ENCODE measurements at places on chromosomes 6 and 20. TPM values are rescaled to one million over a fixed set of nuclear protein-coding genes. Genes with fewer than 3 reads are reported as not detected.

- no peak for DNase-seq
These were observed 43.8 kb upstream of the RPS6KA2 start for GRCh38 chr6:166670894-166671293.

PSMB9 gene
- 38.4 TPM for polyA plus RNA-seq

NHLRC1 gene
- polyA plus RNA-seq: 1.4 TPM

DNA sequence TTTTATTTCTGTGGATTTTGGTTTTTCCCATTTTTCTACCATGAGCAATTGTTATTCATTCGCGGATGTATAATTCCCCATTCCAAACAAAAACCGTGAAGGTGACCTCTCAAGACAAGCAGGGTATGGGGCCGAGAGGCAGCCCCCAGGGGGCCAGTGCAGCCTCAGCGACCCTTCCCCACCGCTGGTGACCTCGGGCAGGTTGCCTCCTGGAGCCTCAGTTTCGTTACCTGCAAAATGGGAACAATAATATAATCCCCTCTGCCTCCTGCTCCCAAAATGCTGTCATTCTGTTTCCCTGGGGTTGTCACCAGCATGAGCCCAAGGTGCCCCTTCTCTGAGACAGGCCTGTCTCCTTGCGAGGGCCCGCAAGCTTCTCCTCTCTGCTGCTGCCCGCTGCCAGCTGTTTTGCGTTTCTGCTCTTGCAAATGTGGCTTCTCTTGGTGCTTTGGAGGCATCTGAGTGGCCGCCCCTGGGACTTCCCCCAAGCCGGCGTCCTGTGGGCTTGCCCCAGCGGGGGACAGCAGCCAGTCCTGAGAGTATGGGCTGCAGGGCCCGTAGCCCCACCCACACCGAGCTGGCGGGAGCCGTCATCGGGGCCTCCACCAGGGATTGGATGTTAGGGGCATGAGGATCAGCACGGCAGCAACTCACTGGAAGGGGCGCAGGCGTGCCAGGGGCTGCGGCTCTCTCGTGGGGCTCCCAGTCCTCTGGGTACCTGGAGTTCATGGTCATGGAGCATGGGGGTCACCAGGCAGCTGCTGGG lies 161.9 kb downstream of the TAF4 start:
- no peak for DNase-seq
